ENCODE measurements at places on chromosomes 12 and 14.

GRCh38 chr14:33444136-33444535 is 505.5 kb downstream of the NPAS3 start:
- DNase-seq, result no peak

GRCh38 chr14:104948736-104949031 is 24.0 kb downstream of the PLD4 start:
- no peak for DNase-seq

DNA sequence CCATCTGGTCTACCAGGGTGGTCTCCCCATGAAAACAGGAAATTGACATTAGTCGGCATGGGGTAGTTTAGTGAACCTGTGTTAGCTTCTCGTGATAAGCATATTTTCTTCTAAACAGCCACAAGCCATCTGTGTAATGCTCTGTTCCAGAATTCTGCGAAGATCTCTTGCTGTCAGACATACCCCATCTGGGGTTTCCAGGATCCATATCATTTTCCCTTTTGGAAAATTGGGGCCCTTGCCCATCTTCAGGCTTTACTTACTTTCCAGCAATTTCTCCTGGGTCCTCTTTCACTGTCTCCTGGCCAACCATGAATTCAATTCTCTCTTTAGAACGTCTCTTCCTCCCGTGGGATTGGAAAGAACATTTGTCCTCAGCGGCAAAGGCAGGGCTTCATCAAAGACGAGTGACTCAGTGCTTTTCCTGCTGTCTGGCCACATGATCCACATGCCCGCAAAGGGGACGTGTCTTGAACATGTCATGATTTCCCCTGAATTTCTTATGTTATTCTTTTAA is 21.4 kb upstream of the NCOR2 start:
- no peak for DNase-seq

DNA sequence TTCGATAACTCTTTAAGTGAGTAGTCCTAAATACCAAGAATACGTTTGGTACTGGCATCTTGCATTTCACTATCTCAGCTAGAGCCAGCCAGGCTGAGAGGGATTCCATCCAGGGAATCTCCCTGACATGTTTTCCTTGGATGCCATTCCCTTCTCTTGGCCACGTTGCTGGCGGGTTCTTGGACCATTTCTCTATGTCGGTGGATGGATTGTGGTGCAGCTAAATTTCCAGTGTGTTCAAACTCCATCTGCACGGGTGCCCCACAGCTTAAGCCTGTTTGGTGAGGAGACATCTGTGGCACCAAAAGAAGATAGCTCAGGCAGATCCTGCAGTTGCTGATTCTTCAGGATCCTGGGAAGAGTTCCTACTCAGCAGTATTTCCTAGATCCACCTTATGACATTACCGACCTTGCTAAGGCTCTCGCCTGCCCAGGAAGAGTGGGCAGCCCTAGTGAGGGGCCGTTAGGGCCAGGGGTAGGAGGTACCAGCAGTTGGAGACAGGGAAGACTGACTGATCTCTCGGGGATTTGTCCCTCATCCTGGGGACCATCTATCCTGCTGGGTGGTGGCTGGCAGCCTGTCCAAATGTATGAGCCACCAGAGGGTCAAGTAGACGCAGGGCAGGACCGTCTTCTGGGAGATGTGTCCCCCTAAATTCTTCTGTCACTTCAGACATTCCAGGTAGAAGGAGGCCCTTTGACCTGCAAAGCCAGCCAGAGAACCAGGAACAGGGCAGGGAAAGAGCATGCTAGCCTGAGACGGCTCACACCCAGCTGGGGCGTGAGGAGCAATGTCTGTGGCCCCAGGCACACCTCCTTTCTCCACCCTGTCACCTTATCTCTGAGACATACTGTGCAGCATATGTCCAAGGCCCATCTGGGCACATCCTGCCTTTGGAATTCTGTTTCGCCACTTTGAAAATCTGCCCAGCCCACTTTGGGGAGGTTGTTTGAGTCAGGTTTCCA is 72.6 kb upstream of the CAPRIN2 start:
- DNase-seq, result no peak

GRCh38 chr12:66242311-66242710 is 53.3 kb downstream of the IRAK3 start:
- DNase-seq, result no peak

All from colonic mucosa (tissue), 4 donors.